Hematopoietic multipotent progenitor cell treated with erythropoietin and hydrocortisone succinate and interleukin-3 and kit ligand, for 8 days (in vitro differentiated cells): ENCODE measurements at places on chromosomes 2 and 18.

DNA sequence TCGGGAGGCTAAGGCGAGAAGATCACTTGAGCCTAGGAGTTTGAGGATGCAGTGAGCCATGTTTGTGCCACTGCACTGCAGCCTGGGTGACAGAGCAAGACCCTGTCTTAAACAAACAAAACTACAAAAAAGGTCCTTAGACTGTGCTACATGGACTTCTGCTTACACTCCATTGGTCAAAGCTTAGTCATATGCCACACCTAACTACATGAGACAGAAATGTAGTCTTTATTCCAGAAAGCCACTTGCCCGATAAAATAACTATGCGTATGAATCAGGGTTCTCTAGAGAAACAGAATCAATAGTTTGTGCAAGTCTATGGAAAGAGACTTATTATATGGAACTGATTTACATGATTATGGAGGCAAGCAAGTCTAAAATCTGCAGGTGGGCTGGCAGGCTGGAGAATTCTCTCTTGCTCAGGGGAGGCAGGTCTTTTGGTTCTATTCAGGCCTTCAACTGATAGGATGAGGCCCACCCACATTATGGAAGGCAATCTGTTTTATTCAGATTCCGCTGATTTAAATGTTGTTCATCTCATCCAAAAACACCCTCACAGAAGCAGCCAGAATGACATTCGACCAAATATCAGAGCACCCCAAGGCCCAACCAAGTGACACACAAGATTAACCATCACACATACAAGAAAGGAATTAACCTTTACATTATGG lies 114.4 kb upstream of the SIX2 start:
- DNase-seq: no peak

DNA sequence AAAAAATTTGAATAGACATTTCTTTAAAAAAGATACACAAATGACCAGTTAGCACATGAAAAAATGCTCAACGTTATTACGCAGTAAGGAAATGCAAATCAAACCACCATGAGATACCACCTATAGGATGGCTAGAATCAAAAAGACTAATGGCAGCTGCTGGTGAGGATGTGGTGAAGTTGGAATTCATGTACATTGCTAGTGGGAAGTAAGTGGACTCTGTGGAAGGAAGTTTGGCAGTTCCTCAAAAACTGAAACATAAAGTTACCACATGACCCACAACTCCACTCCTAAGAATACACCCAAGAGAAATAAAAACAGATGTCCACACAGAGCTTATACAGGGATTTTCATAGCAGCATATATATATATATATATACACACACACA lies 51.2 kb downstream of the MBP start:
- no peak for DNase-seq

DNA sequence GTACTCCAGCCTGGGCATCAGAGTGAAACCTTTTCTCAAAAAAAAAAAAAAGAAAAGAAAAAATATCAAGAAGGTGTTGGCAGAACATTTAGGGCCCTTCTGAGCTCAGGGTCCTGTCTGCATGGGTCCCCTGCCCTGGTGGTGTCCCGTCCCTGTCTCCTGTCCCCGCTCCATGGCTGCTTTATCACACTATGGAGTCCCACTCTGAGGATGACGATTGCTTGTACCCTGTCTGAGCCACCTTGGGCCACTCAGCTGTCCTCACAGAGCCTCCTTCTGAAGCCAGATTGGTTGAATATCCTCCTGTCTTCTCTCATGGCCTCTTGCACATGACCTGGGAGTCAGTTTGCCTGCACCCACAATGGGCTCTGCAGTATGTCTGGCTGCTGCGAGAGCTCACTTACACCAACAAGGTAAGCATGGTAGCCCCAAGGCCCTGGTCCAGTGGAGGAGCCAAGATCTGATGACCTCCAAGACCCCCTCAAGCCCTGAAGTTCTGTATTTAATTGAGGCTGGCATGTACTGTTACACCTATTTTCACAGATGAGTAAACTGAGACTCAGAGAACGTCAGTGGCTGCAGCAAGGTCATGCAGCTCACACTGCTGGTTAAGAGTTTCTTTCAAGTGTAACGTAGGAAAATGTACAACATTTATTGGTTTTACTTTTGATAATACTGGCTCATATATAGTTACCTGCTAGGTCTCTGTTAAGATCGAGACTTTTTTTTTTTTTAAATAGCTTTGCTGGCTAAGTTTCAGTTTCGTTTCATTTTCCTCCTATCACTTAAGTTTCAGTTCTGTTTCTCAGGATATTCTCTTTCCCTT lies 16.9 kb upstream of the ZCCHC2 start:
- peak; percentile 53 for DNase-seq

- DNase-seq: no peak
Observed at GRCh38 chr2:137179542-137179941, 414.2 kb downstream of the THSD7B start.

DNA sequence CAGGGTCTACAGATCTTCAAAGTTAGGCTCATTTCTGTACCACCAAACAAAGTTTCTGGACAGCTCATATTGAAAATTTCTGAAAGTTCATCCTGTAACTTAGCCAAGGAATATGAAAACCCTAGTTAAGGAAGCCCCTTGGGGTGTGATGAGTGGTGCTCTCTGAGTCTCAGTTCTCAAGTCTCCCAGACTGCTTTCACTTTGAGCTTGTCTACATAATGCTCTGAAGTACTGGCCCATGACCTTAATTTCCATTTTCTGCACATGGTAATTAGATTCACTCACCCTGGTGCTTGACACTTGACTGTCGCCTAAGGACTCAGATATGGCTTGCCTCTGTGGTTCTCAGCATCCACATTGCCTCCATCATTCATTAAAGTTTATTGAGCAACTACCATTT lies 51.7 kb upstream of the SATB2 start:
- no peak for DNase-seq

DNA sequence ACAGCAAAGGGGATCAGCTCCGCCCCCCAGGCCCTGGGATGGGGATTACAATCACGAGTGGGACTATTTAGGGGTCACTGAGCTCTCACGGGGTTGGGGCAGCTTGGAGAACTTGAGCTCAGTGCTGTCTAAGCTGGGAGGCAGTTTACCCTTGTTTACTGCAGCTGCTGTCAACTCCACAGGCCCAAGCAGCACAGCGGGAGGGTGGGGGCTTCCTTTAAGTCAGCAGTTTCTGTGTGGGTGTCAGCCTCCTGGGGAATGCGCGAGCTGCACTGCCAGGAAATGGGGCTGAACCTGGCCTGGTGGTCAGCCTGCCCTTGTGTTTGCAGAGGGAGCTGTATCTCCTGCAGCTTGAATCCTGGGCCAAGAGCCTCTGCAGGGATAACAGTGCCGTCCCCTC lies 29.8 kb downstream of the TOGARAM2 start:
- DNase-seq: no peak

DNA sequence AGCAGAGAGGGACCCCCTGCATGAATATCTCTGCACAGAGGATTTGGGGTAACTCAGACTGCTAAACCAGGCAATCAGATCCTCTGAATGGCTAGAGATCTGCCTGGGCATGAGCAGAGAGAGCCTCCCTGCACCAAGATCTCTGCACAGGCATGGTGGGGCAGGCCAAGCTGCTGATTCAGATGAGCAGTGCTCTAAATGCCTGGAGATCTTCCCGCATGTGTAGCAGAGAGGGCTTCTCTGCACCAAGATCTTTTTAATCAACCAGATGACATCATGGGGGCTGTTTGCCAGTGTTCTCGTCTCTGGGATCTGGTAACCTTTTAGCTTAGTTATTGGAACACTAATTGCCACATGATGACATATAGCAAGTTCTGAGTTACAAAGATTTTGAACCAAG lies 301.3 kb upstream of the GALNT5 start:
- no peak for DNase-seq

GRCh38 chr18:46555724-46556123 lies 101.3 kb downstream of the LOXHD1 start:
- peak; percentile 61 for DNase-seq
